Pons (tissue), 1 donor: ENCODE measurements at places on chromosomes 6 and 20.

- DNase-seq: no peak
Observed at GRCh38 chr20:19397666-19398065, 185.2 kb downstream of the SLC24A3 start.

- DNase-seq: peak; percentile 77
Observed at GRCh38 chr6:17884498-17885478, 102.6 kb downstream of the KIF13A start.

- no peak for DNase-seq
Observed at GRCh38 chr6:25122001-25122400, 157.2 kb upstream of the CARMIL1 start.

GRCh38 chr6:111592726-111593511 is 12.8 kb downstream of the TRAF3IP2 start:
- DNase-seq: no peak

DNA sequence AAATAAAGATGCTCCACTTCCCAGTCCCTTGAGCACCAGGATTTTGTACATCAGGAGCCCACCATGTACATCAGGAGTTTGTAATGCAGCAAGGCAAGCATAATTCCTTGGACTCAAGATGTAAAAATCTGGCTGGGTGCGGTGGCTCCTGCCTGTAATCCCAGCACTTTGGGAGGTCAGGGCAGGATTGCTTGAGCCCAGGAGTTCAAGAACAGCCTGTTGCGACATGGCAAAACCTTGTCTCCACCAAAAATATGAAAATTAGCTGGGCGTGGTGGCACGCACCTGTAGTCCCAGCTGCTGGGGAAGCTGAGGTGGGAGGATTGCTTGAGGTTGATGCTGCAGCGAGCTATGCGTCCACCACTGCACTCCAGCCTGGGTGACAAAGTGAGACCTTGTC is 16.1 kb upstream of the MAP1LC3A start:
- DNase-seq: no peak

DNA sequence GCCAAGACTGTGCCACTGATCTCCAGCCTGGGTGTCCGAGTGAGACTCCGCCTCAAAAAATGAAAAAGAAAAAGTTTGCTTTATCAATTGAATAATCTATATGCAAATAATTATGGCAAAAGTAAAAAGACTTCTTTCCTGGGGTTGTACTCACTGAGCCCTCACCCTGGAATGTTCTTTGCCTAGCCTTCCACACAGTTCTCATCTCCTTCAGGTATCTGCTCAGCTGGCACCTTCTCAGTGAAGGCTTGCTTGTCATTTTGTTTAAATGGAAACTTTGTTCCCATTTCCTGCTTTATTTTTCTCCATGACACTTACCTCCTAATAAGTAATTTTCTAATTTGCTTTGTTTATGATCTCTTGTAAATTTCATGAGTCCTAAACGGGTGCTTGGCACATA is 96.7 kb downstream of the SGK1 start:
- no peak for DNase-seq
